Epithelial cell of esophagus (primary cell): ENCODE measurements at places on chromosomes 11 and 22.
A peak's percentile ranks its signal among the peaks of the same experiment; 100 is the strongest.

GRCh38 chr11:119970555-119971304 is 167.2 kb downstream of the TRIM29 start:
- DNase-seq: no peak

GRCh38 chr11:64688534-64688982 is 34.4 kb downstream of the NRXN2 start:
- DNase-seq: peak; percentile 81

DNA sequence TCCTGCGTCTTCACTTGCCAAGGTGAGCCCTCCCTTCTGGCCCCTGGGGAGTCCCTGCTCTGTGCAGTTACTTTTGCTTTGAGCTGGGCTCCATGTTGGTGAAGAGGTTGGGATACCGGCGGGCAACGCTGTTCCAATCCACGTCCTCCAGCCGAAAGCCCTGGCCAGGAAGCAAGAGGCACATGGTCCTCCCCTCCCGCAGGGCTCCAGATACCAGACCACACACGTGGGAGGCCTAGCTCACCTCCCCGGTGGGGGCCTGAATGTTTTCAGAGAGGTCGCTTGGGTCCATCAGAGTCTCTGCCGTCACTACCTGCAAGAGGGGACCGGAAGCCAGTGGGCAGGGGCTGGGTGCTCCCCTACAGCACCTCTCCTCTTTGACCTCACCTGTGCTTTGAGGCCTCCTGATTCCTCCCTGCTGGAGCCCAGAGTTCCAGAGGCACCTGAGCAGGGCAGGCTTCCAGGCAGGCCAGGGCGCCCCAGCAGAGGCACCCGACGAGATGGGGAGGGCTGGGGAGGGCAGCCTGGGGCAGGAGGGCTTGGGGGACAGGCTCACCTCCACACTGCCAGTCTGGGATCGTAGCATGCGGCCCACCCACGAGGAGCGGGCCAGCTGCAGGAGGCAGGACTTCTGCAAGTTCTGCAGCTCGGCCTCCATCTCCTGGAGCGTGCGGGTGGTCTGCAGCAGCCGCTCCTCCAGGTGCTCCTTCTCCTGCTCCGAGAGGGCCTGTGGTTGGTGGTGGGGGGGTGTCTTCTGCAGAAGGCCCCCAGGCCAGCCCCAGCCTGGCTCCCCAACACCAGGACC is 3.0 kb downstream of the LMNTD2 start:
- no peak for DNase-seq

GRCh38 chr11:65865550-65866172 is 5.4 kb downstream of the MUS81 start:
- no peak for DNase-seq

DNA sequence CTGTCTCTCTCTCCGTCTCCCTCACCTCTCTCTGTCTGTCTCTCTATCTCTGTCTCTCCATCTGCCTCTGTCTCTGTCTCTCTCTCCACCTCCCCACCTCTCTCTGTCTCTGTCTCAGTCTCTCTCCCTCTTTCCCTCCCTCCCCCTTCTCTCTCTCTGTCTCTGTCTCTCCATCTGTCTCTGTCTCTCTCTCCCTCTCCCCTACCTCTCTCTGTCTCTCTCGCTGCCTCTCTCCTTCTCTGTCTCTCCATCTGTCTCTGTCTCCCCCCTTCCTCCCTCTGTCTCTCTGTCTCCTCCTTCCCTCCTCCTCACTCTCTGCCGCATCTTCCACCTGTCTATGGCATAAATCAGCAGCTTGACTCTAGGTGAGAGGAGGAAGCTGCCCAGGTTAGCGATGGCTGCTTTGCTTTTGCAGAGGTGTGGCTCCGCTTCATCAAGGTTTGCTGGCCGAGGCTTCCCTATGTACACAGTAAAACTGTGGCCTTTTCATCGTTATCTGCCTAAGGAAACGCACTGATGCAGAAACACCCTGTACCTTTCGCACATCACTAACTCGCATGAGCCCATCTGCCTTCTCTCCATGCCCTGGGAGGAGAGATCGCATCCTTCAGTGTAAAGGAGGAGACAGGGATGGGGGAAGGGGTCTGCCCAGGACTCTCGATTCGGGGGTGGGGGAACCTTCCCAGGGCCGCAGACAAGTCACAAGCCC is 44.5 kb downstream of the ANO1 start:
- DNase-seq: no peak

DNA sequence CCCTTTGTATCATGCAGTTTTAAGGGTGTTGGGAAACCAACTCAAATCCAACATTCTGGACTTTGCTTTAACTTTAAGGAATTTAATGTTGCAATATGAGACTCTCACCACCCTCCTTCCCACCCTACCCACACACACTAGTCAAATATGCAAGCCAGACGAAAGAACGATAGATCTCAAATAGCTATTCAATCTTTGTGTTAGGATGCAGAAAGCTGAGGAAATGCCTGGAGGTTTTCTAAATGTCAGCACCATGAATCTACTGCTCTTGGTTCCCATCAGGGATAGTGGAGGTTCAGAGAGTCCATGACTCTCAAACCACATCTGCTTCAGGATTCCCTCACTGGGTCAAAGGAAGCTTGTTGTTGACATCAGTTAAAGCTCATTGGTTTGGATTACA is 33.7 kb downstream of the EXPH5 start:
- peak; percentile 21 for DNase-seq

- no peak for DNase-seq
These were observed 134.2 kb upstream of the NECTIN1 start for GRCh38 chr11:119863236-119863635.

GRCh38 chr11:21628641-21629040 is 564.2 kb upstream of the ANO5 start:
- no peak for DNase-seq

GRCh38 chr11:133656082-133656635 is 123.9 kb upstream of the OPCML start:
- DNase-seq: no peak

GRCh38 chr22:39433476-39434242 is 23.2 kb upstream of the MGAT3 start:
- no peak for DNase-seq

DNA sequence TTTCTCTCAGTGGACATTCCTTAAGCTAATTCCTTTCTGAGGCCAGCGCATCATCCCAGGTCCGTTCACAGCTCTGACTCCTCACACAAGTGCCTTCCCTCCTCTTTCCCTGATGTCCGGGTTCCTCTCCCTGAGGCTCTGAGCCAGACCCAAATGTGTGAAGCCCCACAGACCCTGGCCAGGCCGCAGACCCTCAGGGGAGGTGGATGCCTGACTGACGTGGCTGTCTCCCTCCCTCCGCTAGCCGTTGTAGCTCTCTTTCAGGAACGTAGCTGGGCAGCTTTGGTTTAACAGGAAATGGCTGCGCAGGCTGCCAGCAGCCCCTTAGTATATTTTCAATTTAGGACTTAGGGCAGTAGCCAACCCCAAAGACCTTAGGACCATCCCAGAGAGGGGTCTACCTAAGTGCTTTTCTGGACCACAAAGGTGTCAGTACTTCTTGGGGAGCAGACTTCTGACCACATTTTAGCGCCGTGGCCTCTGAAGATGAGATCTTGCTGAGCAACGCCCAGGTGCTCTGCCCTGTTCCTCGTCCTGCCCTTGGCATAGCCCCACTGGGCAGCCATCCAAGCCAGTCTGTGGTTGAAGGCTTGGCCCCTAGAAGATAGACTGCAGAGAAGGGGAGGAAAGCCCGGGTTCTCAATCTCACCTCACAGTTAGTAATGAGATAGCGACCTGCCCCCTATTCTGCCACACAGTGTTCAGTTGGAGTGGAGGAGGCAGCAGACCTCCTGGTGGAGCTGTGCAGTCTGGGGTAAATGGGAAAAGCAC is 27.0 kb downstream of the MYBPC3 start:
- no peak for DNase-seq

DNA sequence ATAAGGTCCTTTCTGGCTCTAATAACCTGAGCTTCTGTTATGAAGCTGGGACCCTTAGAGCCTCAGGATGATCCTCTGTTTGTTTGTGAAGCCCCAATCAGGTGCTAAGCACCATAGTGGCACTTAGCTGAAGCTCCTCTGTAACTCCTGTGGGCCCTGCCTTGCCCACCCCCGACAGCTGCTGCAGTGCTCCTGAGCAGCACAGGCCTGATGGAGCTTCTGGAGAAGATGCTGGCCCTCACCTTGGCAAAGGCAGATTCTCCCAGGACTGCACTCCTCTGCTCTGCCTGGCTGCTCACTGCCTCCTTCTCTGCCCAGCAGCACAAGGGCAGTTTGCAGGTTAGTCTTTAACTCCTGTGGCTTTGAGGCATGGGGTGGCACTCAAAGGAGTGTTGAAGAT is 19.0 kb upstream of the CCDC134 start:
- no peak for DNase-seq

DNA sequence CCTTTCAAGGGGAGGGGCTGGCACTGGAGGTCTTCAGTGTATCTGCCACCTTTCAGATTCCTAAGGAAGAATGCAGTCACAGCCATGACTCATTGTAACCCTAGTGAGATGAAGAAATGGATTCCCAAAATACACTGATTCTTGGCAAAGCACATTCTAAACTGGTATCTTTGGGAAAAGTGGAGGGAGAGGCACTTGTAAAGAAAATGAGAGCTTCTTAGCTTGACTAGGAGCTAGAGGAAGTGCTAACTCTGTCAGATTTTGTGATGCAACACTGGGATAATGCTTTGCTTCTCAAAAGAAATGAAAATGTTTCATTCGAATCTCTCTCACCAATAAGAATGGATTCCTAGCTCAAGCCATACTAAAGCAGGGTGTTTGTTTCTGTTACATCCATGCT is 14.3 kb downstream of the NRIP3 start:
- peak; percentile 17 for DNase-seq

- DNase-seq: no peak
These were observed 22.4 kb downstream of the TOM1 start for GRCh38 chr22:35322126-35322525.

- DNase-seq: no peak
These were observed 221.1 kb downstream of the OR4A5 start for GRCh38 chr11:54927704-54928103.

DNA sequence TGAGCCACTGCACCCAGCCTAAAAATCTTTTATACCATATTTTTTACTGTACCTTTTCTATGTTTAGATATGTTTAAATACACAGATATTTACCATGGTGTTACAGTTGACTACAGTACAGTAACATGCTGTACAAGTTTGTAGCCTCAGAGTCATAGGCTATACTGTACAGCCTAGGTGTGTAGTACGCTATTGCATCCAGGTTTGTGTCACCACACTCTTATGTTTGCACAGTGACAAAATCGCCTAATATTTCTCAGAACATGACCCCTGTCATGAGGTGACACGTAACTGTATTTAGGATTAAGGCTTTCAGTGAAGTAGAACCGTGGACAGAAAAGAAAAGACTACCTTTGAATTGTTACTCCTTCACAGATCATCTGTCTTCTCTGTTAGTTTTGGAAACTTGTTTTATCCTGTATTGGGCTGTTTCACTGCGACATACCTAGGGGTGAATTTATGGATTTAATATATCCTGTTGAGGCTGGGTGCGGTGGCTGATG is 83.8 kb downstream of the ZNRF3 start:
- DNase-seq: no peak

DNA sequence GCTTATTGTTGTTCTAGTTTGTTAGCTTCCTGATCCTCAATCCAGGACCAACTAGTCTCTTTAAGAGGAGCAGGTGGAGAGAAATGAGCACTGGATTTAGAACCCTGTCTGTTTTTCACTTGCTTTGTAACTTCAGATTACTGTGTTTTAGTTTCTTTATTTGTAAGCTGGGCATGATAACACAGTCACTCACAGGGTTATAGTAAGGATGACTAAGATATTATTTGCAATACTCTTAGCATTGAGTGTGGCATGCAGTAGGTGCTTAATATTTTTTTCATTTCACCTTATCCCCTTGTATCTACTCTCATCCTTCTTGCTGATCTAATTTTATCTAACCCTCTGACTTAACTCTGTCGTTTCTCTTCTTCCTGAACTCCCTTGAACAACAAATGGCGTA is 33.8 kb downstream of the DNHD1 start:
- DNase-seq: peak; percentile 23

DNA sequence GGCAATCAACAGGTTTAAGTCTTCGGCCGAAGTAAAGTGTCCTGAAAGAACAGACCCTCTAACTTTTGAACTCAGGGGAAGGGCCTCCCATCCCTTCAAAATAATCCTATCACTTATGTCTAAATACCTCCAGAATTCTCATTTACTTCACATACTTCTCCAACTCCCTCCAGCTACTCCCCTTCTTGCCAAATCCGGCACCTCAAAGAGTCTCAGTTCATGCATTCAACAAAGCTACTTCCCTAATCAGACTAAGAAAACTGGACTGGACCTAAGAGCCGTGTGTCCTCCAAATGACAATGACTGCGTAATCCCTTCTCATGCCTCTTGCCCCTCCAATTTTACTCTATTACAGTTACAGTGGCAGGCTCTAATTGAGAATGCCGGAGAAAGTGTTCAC is 1.3 kb downstream of the DDB1 start:
- no peak for DNase-seq

- DNase-seq: no peak
These were observed 9.9 kb downstream of the OSBPL5 start for GRCh38 chr11:3155216-3155615.

DNA sequence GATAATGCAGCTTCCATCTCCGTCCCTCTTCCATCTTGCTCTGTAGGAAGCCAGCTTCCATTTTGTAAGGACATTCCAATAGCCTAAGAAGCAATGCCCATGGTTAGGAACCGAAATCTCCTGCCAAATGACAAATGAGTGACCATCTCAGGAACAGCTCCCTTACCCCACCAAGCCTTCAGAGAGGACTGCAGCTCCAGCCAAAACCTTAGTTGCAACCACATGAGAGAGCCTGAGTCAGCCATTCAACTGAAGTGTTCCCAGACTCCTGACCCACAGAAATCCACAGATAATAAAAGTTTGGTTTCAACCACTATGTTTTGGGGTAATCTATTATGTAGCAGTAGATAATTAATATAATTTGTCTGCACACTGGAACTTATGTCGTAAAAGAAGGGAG is 51.7 kb upstream of the LDLRAD3 start:
- no peak for DNase-seq

- DNase-seq: no peak
These were observed 26.4 kb downstream of the INCENP start for GRCh38 chr11:62149986-62150886.

- peak; percentile 84 for DNase-seq
These were observed 8.7 kb downstream of the PNPLA5 start for GRCh38 chr22:43883012-43883661.

- DNase-seq: no peak
These were observed 215.4 kb upstream of the UBASH3B start for GRCh38 chr11:122439866-122440810.

- no peak for DNase-seq
These were observed 52.3 kb downstream of the SLC22A12 start for GRCh38 chr11:64643256-64643881.

GRCh38 chr11:112279901-112280267 is 19.2 kb upstream of the PLET1 start:
- peak; percentile 51 for DNase-seq

- no peak for DNase-seq
These were observed 1.4 kb upstream of the SERPINH1 start for GRCh38 chr11:75560644-75561043.

- no peak for DNase-seq
These were observed 107.0 kb downstream of the FAR1 start for GRCh38 chr11:13775471-13775870.

DNA sequence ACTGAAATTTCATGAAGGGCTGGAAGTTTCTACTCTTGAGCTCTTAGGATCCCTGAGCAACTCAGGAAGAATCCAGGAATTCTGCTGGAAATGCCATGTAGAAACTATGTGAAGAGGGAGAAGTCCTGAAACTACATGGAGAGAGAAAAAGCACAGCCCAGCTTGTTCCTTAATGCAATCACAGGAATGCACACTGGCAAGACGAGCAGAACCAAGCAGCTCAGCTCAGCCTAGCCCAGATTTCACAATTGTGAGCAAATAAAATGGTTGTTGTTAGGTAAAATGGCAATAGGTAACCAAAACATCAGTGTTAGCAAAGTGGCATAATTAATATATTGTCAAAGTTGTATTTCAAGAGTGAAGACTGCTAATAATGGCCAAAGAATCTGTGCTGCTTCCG is 28.1 kb downstream of the ZNF214 start:
- DNase-seq: peak; percentile 64
